ENCODE measurements at places on chromosomes 6 and 20.

DNA sequence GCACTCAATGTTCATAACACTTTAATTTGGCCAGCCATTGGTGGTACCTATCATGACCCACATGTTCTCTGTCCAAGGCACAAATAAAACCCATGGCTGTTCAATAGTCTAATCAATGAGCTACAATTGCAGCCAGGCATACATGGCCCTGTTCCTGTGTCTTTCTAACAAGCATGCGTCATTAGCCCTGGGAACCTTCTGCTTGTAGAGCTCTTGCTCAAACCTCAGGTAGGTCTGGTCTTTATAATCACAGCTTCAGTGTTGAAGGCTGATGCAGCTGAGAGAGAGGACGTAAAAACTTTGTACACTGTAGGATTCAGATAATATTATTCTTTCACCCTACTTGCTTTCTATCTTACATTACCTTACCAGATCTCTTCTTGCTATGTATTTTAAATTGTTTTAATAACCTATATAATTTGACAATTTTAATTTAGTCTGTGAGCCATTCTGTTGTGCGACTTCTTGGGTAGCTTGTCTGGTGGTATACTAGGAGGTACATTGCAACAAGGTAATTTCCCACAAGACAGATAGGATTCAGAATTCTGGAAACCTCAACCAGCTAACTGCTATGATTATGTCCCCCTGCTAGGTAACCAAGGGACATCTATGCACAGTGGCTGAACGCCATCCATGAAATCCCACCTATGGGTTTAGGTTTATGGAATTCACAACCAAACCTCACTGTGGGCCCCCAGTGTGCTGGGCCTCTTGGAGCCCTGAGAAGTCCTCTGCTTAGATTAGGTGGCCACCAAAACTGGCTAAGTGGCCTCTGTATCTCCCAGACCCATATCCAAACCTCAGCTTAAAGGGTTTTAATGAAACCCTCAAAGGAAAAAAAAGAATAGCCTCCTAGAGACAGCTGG, 55.4 kb upstream of the RIPOR2 start:
- no peak for DNase-seq

- no peak for DNase-seq
Observed at GRCh38 chr6:89840538-89840937, 10.9 kb downstream of the CASP8AP2 start.

DNA sequence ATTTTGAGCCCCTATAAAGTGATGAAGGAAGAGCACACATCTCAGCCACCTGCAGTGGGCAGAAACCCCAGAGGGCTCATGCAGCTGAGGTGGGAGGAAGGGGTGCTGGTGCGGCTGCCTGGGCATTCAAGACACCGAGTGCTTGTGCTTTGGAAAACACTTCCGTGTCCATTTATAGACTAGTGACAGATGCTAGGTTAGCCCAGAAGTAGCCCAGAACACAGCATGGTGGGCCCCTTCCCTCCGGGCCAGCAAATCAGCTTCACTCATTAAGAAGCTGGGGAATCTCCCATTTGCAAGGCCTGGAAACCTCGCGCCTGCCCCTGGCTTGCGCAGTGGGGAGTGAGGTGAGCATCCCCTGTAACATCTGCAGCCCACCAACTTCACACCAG, 12.9 kb downstream of the BEND3 start:
- DNase-seq, result no peak

DNA sequence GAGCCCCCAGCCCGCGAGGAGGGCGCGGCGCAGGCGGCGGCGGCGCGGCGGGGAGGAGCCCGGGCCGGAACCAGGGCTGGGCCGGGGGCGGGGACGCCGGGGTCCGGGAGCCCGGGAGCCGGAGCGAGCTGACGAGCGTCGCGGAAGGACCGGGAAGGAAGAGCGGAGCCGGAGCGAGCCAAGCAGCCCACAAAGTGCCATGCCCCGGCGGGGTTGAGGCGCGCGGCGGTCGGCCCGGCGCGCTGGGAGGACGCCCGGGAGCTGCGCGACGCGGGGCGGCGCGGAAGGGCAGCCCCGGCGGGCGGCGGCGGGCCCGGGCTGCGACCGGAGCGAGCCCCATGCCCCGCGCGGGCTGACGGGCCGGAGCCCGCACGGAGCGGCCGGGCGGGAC, 289 bp downstream of the FOXP4 start:
- no peak for DNase-seq

- no peak for DNase-seq
Observed at GRCh38 chr6:25472306-25472705, 179.7 kb upstream of the SCGN start.

DNA sequence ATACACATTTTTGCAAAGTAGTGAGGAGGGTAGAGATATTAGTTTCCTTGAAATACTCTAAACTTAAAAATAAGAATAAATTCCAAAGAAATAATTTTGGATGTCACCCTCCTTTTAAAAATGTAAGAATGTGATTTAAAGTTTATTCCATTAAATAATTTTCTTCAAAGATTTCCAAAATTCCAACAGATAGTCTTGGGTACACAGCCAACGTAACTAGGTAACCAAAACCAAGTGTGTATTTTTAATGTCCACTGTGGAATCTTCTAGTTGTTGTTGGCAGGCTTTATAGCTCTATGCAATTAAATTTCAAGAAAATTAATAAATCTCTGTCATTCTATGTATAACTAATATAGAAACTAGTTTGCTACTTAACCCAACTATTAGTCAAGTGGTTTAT, 101.3 kb downstream of the COL21A1 start:
- DNase-seq, result no peak

- no peak for DNase-seq
Observed at GRCh38 chr6:101011186-101011585, 130.1 kb upstream of the ASCC3 start.
